Stimulated activated CD8-positive, alpha-beta memory T cell treated with anti-CD3 and anti-CD28 coated beads, Interleukin-4, amount 100 ng/mL, for 48 hours (primary cell): ENCODE measurements at places on chromosomes 1 and 21.

DNA sequence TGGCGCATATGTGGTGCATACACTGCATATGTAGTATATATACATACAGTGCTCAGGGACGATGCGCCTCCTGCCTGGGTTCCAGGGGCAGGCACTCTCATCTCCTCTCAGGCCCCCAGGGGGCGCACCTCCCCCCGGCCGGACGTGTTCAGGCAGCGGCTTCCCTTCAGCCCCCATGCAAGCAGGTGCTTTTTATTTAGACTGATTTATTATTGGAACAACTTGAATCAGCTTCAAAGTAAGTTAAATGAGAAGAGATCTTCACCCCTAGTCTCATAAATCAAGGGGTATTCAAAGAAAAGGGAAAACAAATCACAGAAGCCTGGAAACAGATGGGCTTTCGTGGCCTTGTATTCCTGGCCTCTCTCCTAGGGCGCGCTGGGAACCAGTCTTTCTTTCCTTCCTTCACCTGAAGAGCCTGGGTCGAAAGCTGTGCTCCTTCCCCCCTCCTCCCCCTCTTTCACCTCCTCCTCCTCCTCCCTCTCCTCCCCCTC, 64.6 kb downstream of the UBIAD1 start:
- DNase-seq, result peak; percentile 86

DNA sequence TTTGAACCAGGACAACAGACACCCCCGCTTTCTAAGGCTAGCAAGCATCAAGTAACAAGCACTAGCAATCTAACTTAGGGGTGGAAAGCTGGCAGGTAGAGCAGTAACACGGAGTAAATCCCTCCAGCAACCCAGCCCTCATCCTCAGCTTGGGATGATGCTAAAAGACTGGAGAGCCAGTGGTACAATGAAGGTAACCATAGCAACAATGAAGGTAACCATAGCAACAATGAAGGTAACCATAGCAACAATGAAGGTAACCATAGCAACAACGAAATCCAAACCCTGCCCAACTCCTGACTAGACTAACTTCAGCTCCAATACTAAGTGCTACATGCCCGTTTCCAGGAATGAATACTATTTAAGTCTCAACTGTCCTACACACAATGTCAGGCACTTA, 22.2 kb upstream of the EIF4G3 start:
- DNase-seq, result no peak

GRCh38 chr1:17579951-17580939, 40.7 kb downstream of the ARHGEF10L start:
- DNase-seq, result no peak

- no peak for DNase-seq
These were observed 64.1 kb upstream of the TBX15 start for GRCh38 chr1:119052267-119052666.

DNA sequence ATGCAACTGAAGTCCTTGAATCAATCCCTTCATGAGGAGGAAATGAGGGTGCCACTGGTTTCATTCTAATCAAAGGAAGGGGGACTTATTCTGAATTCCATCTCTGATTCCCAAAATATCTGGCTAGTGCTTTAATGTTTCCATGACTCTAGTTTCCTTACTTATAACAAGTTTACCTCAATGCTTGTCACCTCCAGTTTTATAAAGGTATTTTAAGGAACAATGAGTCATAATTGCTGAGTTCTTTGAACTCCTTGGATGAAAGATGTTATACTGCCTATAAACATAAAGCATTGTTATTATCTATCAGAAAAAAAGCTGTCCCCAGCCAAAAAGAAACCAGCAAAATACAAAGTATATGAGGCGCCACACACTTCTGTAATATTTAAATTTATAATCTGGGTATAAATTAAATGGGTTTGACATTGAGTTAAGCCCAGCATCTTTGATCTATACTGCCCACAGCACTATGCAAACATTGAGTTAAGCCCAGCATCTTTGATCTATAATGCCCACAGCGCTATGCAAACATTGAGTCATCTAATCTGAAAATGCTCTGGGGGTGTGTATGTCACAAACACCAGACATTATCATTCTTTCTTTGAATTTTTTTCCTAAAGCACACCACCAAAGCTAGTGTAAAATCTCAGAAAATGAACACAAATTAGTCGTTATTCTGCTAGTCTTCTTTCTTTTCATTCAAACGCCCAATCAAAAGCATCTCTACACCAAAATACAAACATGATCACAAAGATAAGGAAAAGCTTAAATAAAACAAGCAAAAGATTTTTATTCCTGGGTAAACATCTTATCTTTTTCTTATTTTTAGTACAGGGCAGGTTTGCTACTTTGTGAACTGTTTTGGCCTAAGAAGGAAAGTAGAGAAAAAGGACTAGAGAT, 11.5 kb upstream of the CXADR start:
- DNase-seq, result no peak

GRCh38 chr1:36207339-36207738, 16.9 kb upstream of the THRAP3 start:
- DNase-seq, result no peak

DNA sequence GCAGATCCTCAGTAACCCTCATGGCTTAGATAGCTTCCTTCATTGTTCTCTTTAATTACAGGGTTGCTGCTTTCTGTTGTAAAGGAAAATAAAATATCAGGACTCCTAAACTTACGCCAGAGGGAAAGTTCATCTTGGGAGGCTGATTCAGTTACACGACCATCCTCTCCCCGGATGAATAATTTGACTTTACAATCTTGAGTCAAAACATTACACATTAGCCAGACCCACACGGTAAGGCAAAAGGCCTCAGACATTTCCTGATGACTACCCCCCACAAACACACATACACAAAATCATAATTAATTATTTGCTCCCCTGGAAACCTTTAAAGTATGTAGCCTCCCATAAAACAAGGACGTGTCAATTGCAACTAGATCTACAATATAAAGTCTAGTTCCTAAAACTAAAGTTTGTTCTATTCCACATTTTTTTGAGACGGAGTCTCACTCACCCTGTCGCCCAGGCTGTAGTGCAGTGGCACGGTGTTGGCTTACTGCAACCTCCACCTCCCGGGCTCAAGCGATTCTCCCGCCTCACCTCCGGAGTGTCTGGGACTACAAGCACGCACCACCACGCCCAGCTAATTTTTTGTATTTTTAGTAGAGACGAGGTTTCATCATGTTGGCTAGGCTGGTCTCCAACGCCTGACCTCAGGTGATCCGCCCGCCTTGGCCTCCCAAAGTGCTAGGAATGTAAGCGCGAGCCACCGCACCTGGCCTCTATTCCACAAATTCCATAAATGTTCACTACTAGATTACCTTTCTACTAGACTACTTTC, 830 bp upstream of the PRDX1 start:
- DNase-seq, result no peak

- DNase-seq, result no peak
These were observed 12.1 kb downstream of the ERG start for GRCh38 chr21:38486221-38486620.

GRCh38 chr1:67627906-67628305, 57.1 kb upstream of the GADD45A start:
- no peak for DNase-seq

DNA sequence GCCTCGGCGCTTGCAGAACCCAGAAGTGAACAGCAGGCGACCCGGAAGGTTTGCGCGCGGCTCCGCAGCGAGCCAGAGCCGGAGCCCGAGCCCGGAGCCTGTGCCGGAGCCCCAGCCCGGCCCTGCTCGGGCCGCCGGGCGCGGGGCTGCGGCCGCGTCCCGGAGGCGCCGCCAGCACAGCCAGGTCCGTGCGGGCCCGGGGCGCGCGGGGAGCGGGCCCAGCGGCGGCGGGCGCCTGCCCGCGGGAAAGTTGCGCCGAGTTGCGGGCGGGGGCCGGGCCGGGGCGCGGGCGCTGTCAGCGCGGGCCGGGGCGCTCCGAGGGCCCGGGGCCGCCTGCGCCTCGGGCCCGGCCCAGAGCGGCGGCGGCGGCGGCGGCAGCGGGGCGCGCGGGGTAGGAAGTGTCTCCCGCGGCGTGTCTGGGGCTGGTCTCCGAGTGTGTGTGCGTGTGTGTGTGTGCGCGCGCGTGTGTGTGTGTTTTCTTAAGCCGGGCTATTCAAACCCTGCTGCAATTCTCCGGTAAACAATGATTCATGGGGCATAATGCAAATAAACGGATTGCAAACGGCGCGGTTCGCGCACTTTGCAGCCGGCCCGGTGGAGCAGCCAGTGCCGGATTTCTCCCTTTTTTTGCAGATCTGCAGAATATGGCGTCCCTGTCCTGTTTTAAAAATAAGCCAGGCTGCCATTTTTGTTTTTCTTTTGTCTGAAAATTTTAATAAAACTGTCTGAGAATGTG, at the start of gene ZNF362:
TSS of gene ZNF362 (plus strand) at position 22 of the 736 bp plus-strand sequence. CDS start 14,083 bp downstream, outside the sequence.
- peak; percentile 69 for DNase-seq

GRCh38 chr1:153735090-153735420, 7.2 kb downstream of the INTS3 start:
- no peak for DNase-seq

DNA sequence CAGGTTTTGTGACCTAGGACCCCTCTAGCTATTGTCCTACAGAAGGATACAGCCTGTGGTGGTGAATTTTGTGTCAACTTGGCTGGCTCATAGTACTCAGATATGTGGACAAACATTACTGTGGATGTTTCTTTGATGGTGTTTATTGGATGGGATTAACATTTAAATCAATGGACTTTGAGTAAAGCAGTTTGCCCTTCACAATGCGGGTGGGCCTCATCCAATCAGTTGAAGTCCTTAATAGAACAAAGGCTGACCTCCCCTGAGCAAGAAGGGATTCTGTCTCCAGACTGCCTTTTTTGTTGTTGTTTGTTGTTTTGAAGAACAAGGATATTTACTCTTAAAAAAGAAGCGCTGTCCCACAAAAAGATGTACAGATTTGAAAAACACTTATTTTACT, 210.0 kb upstream of the GREM2 start:
- DNase-seq, result no peak

DNA sequence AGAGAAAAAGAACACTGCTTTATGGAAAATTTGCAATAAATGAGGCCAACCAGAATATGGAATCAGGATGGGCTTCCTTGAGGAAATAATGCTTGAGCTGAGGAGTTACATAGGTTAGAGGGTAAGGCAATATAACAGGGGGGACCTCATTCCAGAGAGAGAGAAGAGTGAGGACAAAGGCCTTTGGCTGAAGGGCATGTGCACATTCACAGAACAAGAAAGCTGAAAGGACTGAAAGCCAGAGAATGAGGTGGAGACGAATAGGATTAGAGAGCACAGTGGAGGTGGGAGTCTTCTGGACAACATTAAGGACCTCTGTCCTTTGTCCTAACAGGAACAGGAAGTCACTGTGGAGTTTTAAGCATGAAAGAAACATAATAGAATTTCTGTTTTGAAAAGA, 60.7 kb upstream of the MROH9 start:
- no peak for DNase-seq

- no peak for DNase-seq
These were observed 15.5 kb downstream of the LUZP1 start for GRCh38 chr1:23152966-23153684.

DNA sequence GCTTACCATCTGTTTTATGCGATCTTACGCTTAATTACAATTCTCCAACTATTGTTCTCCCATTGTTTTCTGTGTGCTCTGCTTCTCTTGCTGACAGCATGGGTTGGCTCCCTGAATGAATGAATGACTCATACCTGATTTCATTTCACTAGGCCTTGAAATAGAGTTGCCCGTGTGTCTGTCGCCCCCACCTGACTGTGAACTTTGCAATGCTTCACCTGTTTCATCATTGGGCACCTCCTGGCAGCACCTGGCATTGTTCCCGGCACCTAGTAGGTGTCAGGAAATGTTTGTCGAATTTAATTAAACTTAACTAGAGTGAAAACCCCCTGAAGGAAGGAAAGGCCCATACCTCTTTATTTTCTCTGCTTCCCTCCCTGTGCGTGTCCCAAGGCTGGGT, 120.5 kb upstream of the KLHDC7A start:
- no peak for DNase-seq

GRCh38 chr1:10716840-10717239, 79.6 kb downstream of the CASZ1 start:
- DNase-seq, result no peak

GRCh38 chr1:214228976-214229375, 52.0 kb upstream of the SMYD2 start:
- no peak for DNase-seq

- DNase-seq, result no peak
These were observed 1054.6 kb downstream of the PLA2G4A start for GRCh38 chr1:187883356-187883755.

DNA sequence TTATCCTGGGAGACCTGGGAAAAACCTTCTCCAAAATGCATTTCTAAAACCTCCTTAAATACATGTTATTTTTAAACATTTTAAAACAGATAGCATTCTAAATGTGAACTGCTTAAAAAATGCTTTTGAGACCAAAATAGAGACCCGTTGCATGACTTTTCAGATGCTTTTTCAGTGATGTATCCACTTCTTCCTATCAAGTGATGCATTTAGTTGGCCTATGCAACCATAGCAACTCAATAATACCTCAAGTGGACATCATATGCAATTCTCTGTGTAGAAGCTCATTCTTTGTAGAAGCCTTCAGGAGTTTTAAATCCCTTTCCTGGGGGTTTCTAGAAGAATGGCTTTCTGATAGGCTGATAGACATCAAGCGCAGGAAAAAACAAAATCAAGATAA, 94.5 kb upstream of the RAVER2 start:
- no peak for DNase-seq

GRCh38 chr21:43312011-43312410, 114.9 kb downstream of the SIK1 start:
- DNase-seq, result no peak
